ENCODE measurements at places on chromosomes 11 and 22.

GRCh38 chr11:87320123-87320522, 282.4 kb downstream of the TMEM135 start:
- DNase-seq: no peak

DNA sequence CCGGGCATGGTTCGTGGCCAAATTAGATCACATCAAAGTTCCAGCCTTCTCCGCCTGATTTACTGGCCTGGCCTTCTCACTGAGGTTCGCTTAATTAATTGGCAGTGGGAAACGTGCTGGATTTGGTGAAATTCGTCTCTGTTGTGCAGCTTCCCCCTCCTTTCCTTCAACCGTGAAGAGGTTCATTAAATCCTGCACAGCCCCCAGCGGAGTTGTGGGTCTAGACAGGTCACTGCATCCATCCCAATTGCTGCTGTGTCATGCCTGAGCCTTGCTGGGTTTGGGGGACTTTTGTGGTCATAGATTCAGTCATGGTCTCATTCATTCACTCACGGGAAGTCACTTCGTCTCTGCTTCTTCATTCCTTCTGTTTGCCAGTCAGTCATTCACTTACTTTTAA, 90.0 kb downstream of the INSC start:
- DNase-seq: no peak

- no peak for DNase-seq
Observed at GRCh38 chr11:57800444-57801182, 39.0 kb downstream of the CTNND1 start.

DNA sequence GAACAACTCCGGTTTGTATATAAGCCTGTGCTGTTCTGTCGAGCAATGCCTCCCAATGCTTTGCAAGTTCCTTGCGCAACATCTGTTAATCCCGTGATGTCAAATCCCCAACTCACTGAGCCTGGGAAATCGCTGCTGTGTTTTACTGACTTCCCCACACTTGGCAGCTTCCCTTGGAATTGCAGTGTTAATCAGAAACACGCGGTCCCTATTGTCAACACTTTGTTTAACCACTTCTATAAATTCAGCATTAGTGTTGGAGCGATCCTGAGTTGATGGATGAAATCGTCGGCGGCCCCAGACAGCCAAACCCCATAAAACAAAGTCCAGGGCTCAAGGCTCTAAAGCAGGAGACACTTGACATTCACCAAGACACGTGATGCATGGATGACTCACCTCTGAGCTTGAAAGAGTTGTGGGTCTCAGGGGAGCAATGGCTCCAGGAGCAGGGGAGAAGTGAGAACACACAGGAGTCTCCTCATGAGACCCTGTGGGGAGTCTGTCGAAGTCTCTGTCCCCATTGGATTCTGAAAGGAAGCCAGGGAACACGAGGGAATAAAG, 555.3 kb downstream of the MIAT start:
- no peak for DNase-seq

DNA sequence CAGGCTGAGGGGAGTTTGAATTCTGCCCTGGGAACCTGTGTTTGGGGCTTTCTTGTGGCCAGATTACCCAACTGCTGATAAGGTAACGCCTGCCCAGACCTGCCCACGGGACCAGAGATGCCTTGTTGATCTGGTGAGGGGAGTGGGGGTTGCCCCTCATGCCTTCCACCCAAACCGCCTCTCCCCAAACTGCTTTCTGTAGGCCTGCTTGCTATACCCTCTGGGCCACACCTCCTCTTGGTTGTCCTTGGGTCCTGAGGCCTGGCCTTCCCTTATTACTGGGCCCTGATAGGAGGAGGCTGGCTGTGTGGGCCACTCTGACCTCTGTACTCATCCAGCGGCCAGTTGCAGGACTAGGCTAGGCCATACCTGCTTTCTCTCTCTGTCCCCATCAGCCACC, 3.4 kb downstream of the P2RY2 start:
- no peak for DNase-seq

DNA sequence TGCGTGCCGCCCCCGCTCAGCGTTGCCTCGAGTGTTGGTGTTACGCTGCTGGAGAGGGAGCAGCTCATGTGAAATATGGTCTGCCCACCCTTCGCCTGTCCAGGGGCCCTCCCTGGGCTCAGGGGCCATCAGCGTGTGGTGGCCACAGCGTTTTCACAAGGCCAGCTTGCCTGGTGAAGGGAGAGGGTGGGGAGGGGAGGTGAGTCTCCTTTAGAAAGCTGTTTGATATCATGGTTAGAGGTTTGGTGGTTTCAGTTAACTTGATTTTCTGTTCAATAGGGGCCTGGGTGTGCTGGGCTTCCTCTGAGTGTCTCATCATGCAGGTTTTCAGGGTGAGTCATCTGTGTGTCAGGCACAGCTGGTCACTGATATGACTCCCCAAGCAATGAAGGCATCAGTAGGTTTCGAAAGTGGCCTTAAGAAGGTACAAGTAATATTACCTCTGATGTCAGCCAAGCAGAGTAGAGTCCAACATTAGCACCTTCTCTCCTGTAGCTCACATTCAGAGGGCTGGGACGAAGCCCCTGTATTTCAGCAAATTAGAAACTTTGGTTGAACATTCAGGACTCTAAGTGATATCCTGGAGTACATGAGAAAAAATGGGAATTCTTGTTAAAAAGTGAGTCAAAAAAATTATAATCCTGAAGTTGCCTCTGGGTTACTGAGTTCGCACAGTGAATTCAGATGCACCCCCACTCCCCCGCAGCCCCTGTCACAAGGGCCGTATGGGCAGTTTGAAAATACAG, 172.5 kb downstream of the TBC1D22A start:
- no peak for DNase-seq

GRCh38 chr11:69637941-69638871, 2.8 kb upstream of the CCND1 start:
- no peak for DNase-seq

- DNase-seq: no peak
Observed at GRCh38 chr11:579830-580601, 3.7 kb downstream of the PHRF1 start.

DNA sequence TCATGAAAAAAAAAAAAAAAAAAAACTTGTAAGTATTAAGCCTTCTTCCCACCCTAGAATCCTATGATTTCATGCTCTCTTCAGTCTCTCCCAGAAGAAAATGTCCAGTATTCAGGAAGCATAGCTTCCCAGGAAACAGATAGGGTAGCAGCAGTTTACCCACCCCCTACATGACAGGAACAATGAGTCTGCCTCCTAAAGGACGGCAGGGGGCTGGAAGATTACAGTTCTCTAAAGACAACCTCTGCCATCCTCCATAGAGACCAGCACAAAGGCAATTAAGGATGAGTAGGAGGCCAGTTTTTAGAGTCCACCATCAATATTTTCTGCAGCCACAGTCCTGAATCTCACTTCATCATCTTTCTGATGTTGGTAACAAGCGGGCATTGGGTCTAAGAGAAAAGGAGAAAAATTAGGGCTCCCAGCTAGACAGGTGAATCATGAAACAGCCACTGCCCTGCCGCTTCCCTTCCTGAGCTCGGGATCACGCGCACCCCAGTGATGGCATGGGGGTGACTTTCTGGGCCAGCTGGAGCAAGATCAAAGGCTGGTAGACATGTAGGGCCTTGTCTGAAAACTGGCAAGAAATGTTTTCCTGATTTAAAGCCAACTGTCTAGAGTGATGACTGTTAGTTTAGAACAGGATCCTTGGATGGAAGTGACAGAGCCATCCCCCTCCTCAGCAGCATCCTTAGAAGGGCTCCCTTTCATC, 322.8 kb downstream of the LARGE1 start:
- DNase-seq: no peak
